ENCODE measurements at places on chromosomes 16 and 17. TPM values are rescaled to one million over a fixed set of nuclear protein-coding genes. Genes with fewer than 3 reads are reported as not detected.

P2RX1 gene
- total RNA-seq, result under 0.01 TPM

G6PC3 gene
- 73.0 TPM for total RNA-seq

KRT36 gene
- not detected for total RNA-seq

ITGB4 gene
- total RNA-seq, result under 0.01 TPM

TEKT3 gene
- total RNA-seq, result not detected

ALOX15B gene
- total RNA-seq, result under 0.01 TPM

C17orf78 gene
- not detected for total RNA-seq

TMEM238L gene
- total RNA-seq, result not detected

MMP2 gene
- total RNA-seq, result 101 TPM

ZNF821 gene
- 2.1 TPM for total RNA-seq

SMTNL2 gene
- total RNA-seq, result 0.15 TPM

RASL10B gene
- 5.1 TPM for total RNA-seq

HOXB4 gene
- 11.7 TPM for total RNA-seq

TRPV3 gene
- total RNA-seq, result under 0.01 TPM

Measured in bronchus fibroblast of lung (primary cell).